ENCODE measurements at places on chromosomes 5 and 9.

- peak; percentile 96 for DNase-seq
Measured at GRCh38 chr9:34651876-34652601, at the start of gene IL11RA. TSS of gene IL11RA (plus strand) at chr9:34652185. CDS start at chr9:34655218, 3,033 bp downstream.

- no peak for DNase-seq
Measured at GRCh38 chr5:158881091-158881880, 218.4 kb downstream of the EBF1 start.

GRCh38 chr5:80149161-80149609 lies 106.7 kb downstream of the SERINC5 start:
- no peak for DNase-seq

DNA sequence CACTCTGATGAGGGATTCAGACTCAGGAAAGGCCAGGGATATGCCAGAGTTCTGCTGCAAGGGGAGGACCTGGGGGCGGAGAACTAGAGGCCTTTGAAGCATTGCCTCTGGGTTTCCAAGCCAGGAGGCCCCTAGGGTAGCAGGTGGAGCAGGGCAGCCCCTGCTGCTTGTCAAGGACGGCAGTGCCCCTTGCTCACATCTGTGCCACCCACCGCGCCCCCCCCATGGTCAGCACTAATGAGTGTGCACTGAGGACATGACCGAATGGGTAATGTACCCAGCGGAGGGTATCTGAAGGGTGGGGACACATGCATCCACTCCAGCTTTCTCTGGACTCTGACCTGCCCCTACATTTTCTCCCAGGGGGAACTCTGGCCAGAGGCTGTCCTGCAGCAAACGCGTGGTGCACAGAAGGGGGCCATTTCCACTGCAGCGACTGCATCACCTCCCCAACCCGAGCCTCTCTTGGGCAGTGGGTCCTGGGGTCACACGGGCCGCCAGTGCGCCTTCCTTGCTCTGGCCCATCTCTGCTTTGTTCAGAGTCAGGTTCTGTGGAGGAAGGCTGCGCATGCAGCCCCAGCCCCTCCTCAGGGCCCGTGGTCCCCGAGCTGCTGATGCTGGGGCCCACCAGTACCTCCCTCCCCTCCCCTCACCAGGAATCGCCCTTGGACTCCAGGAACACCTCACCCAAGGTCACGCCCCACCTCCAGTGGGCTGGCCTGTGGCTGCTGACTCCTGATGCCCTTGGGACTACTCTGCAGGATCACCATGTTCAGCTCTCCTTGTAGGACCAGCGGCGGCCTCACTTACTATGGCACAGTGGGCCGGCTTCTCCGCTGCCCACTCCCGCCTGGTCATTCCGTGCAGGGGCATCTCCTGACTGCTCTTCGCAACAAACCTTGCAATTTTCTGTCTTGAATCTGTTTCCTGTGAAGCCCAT lies 31.2 kb downstream of the STC2 start:
- no peak for DNase-seq

GRCh38 chr9:12604164-12604821 lies 88.9 kb upstream of the TYRP1 start:
- no peak for DNase-seq

- no peak for DNase-seq
Measured at GRCh38 chr5:25099538-25099937, 454.8 kb upstream of the CDH10 start.

DNA sequence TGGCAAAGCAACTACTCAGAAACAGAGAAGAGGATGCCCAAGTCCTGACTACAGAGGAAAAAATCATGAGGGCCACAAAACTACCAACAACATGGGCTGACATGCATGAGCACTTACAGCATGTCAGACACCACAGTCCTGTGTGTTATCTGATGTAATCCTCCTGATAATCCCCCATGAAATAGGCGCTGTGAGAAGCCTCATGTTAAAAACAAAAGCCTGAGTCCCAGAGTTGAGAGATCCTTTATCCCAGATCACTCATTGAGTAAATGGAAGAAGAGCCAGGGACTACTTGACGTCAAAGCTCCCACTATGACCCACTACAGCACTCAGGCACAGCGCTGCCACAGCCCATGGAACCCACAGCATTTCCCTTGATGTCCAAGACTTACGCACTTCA lies 7.2 kb upstream of the SPOCK1 start:
- DNase-seq, result peak; percentile 40

DNA sequence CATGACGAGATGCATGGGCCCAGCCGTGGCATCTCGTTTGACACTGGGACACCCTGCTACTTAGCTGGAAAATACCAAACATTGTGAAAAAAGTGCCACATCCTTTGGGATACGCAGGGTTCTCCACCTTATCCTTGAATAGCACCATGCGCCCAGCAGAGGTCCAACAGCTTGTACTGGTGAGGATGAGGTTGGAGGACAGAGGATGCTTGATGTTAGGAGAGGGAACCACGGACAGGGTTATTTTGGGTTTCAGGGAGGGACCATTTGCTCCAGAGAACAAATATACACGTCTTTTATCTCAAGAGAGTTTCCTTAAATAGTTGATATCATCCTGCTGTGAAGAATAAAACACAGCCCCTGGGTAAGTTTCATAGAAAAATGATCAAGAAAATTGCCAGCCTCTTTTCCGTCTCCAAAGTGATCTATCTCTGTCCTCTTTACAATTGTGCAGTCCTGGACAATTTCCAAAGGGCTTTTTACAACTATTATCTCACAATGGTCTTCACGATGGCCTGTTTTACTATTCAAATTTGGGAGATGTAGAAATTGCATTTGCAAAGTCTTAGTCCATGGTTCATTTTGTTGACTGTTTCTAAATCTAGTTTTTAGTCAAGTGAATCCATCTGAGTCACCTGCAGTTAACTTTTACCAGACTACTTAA lies 19.9 kb upstream of the FRRS1L start:
- no peak for DNase-seq

- no peak for DNase-seq
Measured at GRCh38 chr5:35513612-35514011, 104.1 kb upstream of the SPEF2 start.

- DNase-seq, result no peak
Measured at GRCh38 chr5:75481024-75481423, 30.4 kb downstream of the CERT1 start.

DNA sequence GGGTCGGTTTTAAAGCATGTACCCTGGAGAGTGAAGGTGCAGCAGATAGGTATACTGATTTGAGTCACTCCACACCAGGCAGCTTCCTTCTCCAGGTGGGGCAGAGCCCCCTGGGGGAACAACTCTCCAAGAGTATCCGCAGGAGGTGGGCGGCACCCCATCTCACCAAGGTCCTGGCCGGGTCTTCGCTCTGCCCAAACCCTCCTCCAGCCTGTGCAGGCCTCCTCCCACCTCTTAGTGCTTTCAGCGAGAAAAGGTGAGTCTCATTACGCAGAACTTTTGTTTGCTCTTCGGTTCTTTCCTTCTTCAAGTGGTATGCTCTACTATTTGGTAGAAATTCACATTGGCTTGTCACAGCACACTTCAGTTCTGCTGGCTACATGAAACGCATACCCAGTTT lies 13.7 kb downstream of the SPACA9 start:
- DNase-seq, result no peak

DNA sequence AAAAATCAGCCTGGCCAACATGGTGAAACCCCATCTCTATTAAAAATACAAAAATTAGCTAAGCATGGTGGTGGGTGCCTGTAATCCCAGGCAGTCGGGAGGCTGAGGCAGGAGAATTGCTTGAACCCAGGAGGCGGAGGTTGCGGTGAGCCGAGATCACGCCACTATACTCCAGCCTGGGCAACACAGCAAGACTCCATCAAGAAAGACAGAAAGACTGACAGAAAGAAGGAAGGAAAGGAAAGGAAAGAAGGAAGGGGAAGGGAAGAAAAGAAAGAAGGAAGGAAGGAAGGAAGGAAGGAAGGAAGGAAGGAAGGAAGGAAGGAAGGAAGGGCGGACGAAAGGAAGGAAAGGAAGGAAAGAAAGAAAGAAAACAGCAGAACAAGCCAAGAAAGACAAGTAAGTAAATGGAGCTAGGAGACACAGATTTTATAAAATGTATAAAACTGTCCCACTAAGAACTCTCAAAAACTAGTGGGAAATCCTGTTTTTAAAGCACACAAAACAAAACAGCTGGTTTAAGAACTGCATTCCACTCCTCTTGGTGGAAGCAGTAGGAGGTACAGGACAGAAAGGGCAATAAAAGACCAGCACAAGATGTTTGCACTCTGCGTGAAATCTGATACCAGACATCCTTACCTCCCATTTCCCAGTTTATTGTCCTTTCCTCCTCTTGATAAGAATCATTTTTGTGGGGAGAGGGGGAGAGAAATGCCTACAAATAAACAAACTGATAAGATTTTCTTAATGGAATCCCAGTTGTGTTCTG lies 46.7 kb downstream of the MYO10 start:
- DNase-seq, result no peak

- no peak for DNase-seq
Measured at GRCh38 chr5:90793183-90793582, 234.6 kb downstream of the ADGRV1 start.
